ENCODE measurements at places on chromosomes 7 and 10.

DNA sequence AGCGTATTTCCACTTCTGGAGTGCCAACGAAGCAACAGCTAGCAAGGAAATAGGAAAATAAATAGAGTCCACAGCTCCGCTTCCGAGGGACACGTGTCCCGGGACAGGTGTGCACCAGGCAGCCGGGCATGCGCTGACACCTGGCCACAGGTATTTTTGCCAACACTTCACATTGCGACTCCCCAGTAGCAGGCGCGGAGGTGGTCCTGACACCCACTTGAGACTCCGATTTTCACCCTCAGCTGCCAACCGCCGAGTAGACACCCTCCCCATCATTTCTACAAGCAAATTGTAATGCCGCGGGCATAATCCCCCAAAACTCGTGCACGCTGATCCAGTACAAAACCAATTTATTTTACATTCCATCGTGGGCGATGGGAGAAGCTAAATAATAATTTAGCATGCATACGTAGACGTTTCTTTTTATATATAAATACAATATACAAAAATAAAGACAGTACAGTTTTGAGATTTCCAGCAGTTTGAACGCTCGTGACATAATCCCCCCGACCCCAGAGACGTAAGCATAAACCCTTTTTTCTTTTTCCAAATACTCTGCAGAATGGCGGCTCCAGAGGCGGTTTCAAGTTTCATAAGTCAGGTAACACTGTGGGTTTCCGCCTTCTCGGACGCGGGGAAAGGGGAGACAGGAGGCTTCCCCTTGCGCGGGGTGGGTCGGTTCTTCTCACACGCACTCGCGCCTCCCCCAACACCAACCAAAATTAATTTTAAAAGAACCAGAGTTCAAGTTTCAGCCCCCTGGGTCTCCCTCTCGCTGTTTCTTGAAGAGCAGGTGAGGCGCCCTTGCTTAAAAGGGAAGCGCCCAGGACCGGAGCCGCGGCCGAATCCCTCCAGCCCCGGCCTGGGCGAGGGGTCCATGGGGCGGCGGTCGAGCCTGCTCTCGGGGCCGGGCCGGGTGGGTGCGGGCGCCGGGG is 5.7 kb downstream of the MNX1 start:
- H3K4me3 ChIP-seq, result no peak overlapping the region
- no peaks in the 10 kb centered on the region for H3K36me3 ChIP-seq
- peaks cover 82% of the 10 kb centered on the region for H3K27me3 ChIP-seq
- DNase-seq, result no peak
- H3K27ac ChIP-seq, result no peak overlapping the region
- H3K4me1 ChIP-seq, result peaks cover 86% of the 10 kb centered on the region

GRCh38 chr7:136526408-136527105 is 341.9 kb upstream of the CHRM2 start:
- no peak overlapping the region for H3K27ac ChIP-seq
- no peak for DNase-seq
- no peak overlapping the region for H3K4me3 ChIP-seq
- H3K36me3 ChIP-seq, result no peaks in the 10 kb centered on the region
- H3K27me3 ChIP-seq, result no peaks in the 10 kb centered on the region

DNA sequence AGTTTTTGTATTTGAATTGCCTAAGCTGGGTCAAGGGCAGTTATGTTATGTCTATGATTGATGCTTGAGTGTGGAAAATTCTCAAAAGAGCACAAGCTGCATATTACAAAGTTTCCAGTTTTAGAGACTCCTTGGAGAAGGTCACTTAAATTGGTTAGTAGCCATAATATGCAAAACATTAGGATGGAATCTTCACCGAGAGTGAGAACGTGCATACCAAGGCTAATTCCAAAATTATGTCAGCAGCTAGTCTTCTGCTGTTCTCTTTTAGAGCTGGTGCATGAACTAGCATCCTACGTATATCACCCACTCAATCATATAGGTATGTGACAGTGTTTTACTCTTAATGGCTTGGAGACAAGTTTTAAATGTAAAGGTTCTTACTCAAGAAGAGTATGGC is 49.2 kb downstream of the MKX start:
- H3K36me3 ChIP-seq, result no peaks in the 10 kb centered on the region
- H3K27me3 ChIP-seq, result no peaks in the 10 kb centered on the region
- no peaks in the 10 kb centered on the region for H3K4me1 ChIP-seq

- no peak overlapping the region for H3K27ac ChIP-seq
- no peak for DNase-seq
- H3K36me3 ChIP-seq, result no peaks in the 10 kb centered on the region
- H3K4me3 ChIP-seq, result no peak overlapping the region
Observed at GRCh38 chr7:133203490-133203889, 49.4 kb upstream of the EXOC4 start.

- no peaks in the 10 kb centered on the region for H3K36me3 ChIP-seq
- no peak overlapping the region for H3K4me3 ChIP-seq
- no peaks in the 10 kb centered on the region for H3K27me3 ChIP-seq
- no peaks in the 10 kb centered on the region for H3K4me1 ChIP-seq
Observed at GRCh38 chr10:133003188-133003587, 60.8 kb upstream of the CFAP46 start.

GRCh38 chr10:115558252-115558651 is 465.1 kb downstream of the ATRNL1 start:
- no peaks in the 10 kb centered on the region for H3K36me3 ChIP-seq
- no peak overlapping the region for H3K27ac ChIP-seq
- H3K4me1 ChIP-seq, result no peaks in the 10 kb centered on the region
- DNase-seq, result no peak

GRCh38 chr10:112374724-112375541 is 1.0 kb downstream of the ACSL5 start:
- peak overlapping the region; percentile 43 for H3K4me3 ChIP-seq
- H3K4me1 ChIP-seq, result peaks cover 33% of the 10 kb centered on the region
- H3K27me3 ChIP-seq, result no peaks in the 10 kb centered on the region
- DNase-seq, result no peak
- peak overlapping the region; percentile 86 for H3K27ac ChIP-seq
- no peaks in the 10 kb centered on the region for H3K36me3 ChIP-seq

DNA sequence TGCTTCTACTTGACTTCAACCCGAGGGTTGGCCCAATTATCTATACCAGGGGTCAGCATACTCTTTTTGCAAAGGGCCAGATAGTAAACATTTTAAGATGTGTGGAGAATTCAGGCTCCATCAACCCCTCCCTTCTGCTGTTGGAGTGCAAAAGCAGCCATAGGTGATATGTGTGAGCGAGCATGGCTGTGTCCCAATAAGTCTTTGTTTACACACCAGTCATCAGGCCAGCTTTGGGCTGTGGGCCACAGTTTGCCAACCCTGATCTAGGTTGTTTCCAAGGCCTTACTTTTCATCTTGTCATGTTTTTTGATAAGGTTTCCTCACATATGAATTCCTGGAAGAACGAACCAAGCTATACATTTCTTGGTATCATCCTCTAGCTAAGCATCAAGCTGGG is 136.9 kb upstream of the VIPR2 start:
- no peak overlapping the region for H3K27ac ChIP-seq
- H3K4me3 ChIP-seq, result no peak overlapping the region
- no peak for DNase-seq
- H3K4me1 ChIP-seq, result no peaks in the 10 kb centered on the region
